ENCODE measurements at places on chromosomes 11 and 22. TPM values are rescaled to one million over a fixed set of nuclear protein-coding genes. Genes with fewer than 3 reads are reported as not detected.

GRCh38 chr11:87529486-87529885, 491.8 kb downstream of the TMEM135 start:
- DNase-seq, result no peak

DNA sequence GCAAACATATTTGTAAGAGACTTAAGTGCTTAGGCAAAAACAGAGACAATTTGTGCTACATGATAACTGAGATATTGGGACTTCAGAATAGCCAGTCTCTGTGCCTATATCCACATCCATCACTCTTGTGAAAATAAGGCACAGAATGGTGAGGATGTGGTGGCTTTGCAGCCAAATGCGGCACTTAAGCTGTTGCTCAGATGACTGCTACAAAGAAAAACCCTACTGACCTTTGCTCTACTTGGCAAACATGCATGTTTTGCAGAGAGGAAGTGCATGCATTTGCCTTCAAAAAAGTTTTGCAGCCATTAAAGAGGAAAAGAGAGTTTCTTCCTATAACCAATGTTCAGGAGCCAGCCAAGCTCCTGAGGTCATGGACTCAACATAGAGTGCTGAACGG, 675.0 kb upstream of the KIRREL3 start:
- DNase-seq, result peak; percentile 7

KREMEN1 gene
- 9.0 TPM for polyA plus RNA-seq

- no peak for DNase-seq
Observed at GRCh38 chr11:79050786-79051185, 390.0 kb downstream of the TENM4 start.

GRCh38 chr11:115873813-115874212, 369.6 kb upstream of the CADM1 start:
- no peak for DNase-seq

- DNase-seq, result no peak
Observed at GRCh38 chr11:9203691-9204311, 61.3 kb downstream of the DENND5A start.

CFAP300 gene
- polyA plus RNA-seq, result 2.7 TPM

Data from hepatocyte (in vitro differentiated cells).